ENCODE measurements at places on chromosomes 2 and 18.

- no peaks in the 10 kb centered on the region for H3K36me3 ChIP-seq
- no peaks in the 10 kb centered on the region for H3K4me1 ChIP-seq
- H3K27me3 ChIP-seq = no peaks in the 10 kb centered on the region
- H3K4me3 ChIP-seq = no peak overlapping the region
These were observed 110.0 kb downstream of the TCF4 start for GRCh38 chr18:55477860-55478581.

- H3K4me3 ChIP-seq = no peak overlapping the region
- peak; percentile 49 for DNase-seq
- H3K36me3 ChIP-seq = no peaks in the 10 kb centered on the region
- peak overlapping the region; percentile 40 for H3K27ac ChIP-seq
These were observed 40.6 kb upstream of the MRPL19 start for GRCh38 chr2:75605770-75606529.

GRCh38 chr2:174333372-174334277 is 1.1 kb upstream of the SP9 start:
- peaks cover 74% of the 10 kb centered on the region for H3K27me3 ChIP-seq
- no peak overlapping the region for H3K4me3 ChIP-seq
- no peak overlapping the region for H3K27ac ChIP-seq
- no peak for DNase-seq
- no peaks in the 10 kb centered on the region for H3K36me3 ChIP-seq

GRCh38 chr2:38164881-38165280 is 88.9 kb upstream of the CYP1B1 start:
- no peak overlapping the region for H3K27ac ChIP-seq
- DNase-seq = no peak
- no peak overlapping the region for H3K4me3 ChIP-seq
- H3K4me1 ChIP-seq = no peaks in the 10 kb centered on the region

DNA sequence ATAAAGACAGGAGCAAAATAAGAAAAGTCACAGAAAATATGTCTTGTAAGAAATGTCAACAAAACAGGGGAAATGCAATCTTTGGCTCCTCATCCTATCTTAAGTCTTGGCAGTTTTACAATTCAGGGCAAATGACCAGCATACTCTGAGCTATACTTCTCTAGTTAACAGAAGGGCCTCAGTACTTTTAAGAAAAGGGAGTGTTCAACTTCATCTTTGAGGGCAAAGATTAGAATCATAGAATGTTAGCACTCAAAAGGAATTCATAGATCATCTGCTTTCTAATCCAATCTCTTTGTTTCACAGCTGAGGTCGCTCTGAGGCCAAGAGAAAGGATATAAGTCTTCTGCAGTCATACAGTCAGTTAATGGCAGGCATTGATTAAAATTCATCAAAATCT is 174.0 kb upstream of the NT5C1B start:
- DNase-seq = peak; percentile 22
- H3K36me3 ChIP-seq = no peaks in the 10 kb centered on the region
- no peak overlapping the region for H3K27ac ChIP-seq
- H3K4me1 ChIP-seq = peaks cover 11% of the 10 kb centered on the region

- H3K4me1 ChIP-seq = no peaks in the 10 kb centered on the region
- H3K27me3 ChIP-seq = no peaks in the 10 kb centered on the region
- no peak overlapping the region for H3K4me3 ChIP-seq
- no peak overlapping the region for H3K27ac ChIP-seq
- peaks cover 1% of the 10 kb centered on the region for H3K36me3 ChIP-seq
These were observed 113.7 kb upstream of the MAP4K3 start for GRCh38 chr2:39550701-39551285.

DNA sequence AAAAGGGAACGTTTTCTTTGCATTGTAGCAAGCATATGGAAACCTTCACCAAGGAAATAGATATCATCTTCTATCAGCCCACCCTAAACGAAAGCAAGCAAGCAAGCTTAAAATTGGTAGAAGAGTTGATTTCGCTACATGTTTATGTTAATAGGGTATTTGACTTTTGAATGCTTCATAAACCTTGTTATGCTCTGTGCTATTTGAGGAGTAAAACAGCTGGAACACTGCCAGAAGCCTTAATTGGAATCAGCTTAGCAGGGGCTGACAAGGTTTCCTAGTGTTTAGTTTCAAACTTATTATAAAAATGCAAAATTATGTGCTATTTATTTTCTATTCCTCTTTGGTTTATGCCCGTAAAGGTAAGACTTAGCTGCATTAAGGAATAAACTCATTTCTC is 70.6 kb upstream of the LINC00305 start:
- no peaks in the 10 kb centered on the region for H3K27me3 ChIP-seq
- no peak overlapping the region for H3K4me3 ChIP-seq
- no peaks in the 10 kb centered on the region for H3K36me3 ChIP-seq
- DNase-seq = no peak

- no peaks in the 10 kb centered on the region for H3K27me3 ChIP-seq
- DNase-seq = no peak
- no peaks in the 10 kb centered on the region for H3K4me1 ChIP-seq
- H3K36me3 ChIP-seq = no peaks in the 10 kb centered on the region
- H3K27ac ChIP-seq = no peak overlapping the region
These were observed 129.7 kb upstream of the TNP1 start for GRCh38 chr2:216989340-216990129.

- H3K36me3 ChIP-seq = no peaks in the 10 kb centered on the region
- H3K4me3 ChIP-seq = no peak overlapping the region
- H3K27me3 ChIP-seq = no peaks in the 10 kb centered on the region
- H3K4me1 ChIP-seq = no peaks in the 10 kb centered on the region
- H3K27ac ChIP-seq = no peak overlapping the region
These were observed 158.1 kb downstream of the METTL4 start for GRCh38 chr18:2412996-2413751.

DNA sequence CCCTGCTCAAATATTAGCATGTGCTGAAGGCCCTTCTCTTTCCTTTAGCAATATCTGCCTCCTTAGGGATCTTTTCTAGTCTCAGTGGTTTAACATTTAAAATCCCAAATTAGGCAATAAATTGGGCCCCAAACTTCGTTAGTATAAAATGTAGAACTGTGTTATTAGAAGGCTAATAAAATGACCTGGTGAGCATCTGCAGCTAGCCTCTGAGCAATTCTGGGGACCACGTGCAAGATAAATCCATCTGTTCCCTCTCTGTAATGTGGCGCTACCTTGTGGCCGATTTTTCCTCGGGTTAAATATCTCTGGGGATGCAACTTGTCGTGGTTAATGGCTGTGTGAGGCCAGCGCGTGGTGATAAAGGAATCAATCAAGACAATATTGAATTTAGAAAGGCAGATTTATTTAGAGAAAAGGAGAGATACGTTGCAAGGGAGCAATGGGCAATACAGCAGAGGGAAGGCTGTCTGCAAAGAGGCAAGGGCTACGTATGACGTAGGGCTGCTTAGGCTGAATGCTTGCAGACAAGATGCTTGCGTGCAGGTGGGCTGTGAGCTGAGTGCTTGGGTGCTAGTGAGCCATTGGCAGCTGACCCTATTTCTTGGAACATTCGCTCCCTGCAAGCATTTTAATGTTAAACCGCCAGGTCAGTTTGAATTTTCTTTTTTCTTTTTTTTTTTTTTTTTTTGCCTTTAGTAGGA is 18.5 kb upstream of the IL36G start:
- no peak overlapping the region for H3K4me3 ChIP-seq
- DNase-seq = no peak
- no peaks in the 10 kb centered on the region for H3K36me3 ChIP-seq
- no peaks in the 10 kb centered on the region for H3K4me1 ChIP-seq

- no peak overlapping the region for H3K27ac ChIP-seq
- H3K27me3 ChIP-seq = peaks cover 20% of the 10 kb centered on the region
- no peaks in the 10 kb centered on the region for H3K4me1 ChIP-seq
- DNase-seq = no peak
These were observed 1.6 kb downstream of the MFSD2B start for GRCh38 chr2:24011250-24012104.

GRCh38 chr2:74441170-74441689 is 507 bp downstream of the RTKN start:
- peak overlapping the region; percentile 82 for H3K27ac ChIP-seq
- H3K36me3 ChIP-seq = peaks cover 21% of the 10 kb centered on the region
- DNase-seq = no peak
- H3K27me3 ChIP-seq = no peaks in the 10 kb centered on the region
- peak overlapping the region; percentile 45 for H3K4me3 ChIP-seq
- H3K4me1 ChIP-seq = peaks cover 52% of the 10 kb centered on the region

- no peak overlapping the region for H3K4me3 ChIP-seq
- no peaks in the 10 kb centered on the region for H3K27me3 ChIP-seq
- no peak for DNase-seq
- H3K4me1 ChIP-seq = no peaks in the 10 kb centered on the region
- H3K36me3 ChIP-seq = no peaks in the 10 kb centered on the region
These were observed 543.0 kb downstream of the PLCL1 start for GRCh38 chr2:198347349-198347748.

DNA sequence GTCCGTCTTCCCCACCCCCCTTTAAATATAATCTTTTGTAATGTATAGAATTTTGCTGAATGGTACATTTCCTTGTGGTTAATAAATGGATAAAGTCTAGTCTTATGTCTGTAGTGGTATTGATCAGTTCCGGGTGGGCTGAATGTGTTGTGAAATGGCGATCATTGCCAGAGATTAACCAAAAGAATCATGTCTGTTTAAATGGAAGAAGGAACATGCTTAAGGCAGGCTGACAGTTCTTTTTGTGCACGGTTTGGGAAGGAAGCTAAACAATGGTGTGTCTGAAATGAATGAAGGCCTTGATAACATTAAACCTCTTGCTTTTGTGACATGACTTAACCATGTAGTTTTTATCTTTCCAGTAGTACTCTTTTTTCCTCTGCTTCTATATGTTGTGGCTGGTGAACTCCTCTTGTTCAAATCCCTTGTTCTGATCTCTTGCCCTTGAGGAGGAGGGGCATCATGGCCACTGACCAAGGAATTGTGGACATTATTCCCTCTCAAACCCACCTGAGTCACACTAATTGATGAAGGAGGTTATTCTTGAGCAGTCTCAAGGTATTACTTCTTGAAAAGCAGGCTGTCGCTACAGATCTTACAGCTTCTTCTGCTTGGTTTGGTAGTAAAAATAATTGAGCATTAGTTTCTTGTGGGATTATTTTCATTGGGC is 1.7 kb downstream of the ACVR2A start:
- no peak overlapping the region for H3K27ac ChIP-seq
- peak overlapping the region; percentile 85 for H3K4me3 ChIP-seq
- peak; percentile 28 for DNase-seq
- peaks cover 8% of the 10 kb centered on the region for H3K4me1 ChIP-seq
- H3K27me3 ChIP-seq = no peaks in the 10 kb centered on the region

DNA sequence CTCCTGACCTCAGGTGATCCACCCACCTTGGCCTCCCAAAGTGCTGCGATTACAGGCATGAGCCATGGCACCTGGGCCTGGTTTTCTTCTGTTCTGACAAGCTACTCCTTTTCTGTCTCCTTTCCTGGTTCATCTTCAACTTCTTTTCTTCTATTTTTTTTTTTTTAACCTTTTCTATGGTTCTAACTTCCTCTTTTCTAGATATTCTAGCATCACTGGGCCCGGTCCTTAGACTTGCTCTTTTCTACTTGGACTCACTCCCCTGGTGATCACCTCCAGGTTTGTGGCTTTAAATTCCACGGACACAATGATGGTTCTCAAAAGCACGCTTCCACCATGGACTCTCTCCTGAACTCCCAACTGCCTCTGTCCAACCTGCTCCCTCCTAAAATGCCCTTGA is 2.0 kb downstream of the EIF2AK2 start:
- H3K27me3 ChIP-seq = no peaks in the 10 kb centered on the region
- no peak overlapping the region for H3K27ac ChIP-seq
- H3K36me3 ChIP-seq = no peaks in the 10 kb centered on the region
- H3K4me3 ChIP-seq = no peak overlapping the region
- H3K4me1 ChIP-seq = peaks cover 5% of the 10 kb centered on the region

DNA sequence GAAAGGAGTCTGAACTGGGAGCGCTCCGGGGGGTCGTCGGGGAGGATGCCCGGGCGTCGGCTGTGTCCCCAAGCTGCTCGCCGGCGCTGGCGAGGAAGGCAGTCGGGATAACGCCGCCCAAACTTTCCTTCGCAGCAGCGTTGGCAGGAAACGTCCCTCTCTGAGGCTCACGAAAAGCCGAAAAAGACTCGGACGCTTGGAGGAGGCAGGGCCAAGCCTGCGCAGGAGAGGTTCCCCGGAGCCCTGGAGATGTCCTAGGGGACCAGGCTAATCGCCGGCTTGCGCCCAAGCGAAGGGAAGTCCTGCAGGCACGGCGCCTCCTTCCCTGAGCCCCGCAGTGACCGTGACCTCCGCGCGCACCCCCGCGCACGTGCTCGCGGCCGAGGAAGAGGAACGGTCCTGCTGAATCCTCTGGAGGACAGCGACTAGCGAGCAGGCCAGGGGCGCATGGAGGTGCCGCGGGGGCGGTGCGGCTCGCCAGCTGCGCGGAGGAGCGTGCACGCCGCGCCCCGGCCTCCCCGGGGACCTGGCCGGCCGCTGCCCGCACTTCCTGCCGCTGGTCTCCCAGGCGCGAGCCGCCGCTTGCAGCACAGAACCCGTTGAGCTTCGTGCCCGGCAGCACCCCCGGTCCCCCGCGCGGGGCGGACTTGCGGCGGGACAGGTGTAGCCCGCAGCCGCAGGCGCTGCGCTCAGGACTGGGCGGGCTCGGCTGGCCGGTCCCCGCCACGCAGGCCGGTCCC is at the start of gene SH3RF3:
TSS of gene SH3RF3 (plus strand) at position 590 of the 740 bp plus-strand sequence.
- no peaks in the 10 kb centered on the region for H3K36me3 ChIP-seq
- H3K4me3 ChIP-seq = peak within 1 kb of the TSS; percentile 54
- peak; percentile 62 for DNase-seq
- no peak within 1 kb of the TSS for H3K27ac ChIP-seq
- peaks cover 4% of the 10 kb centered on the region for H3K4me1 ChIP-seq
- H3K27me3 ChIP-seq = peaks cover 51% of the 10 kb centered on the region

GRCh38 chr2:64220894-64221617 is 76.8 kb upstream of the PELI1 start:
- H3K27me3 ChIP-seq = no peaks in the 10 kb centered on the region
- no peaks in the 10 kb centered on the region for H3K36me3 ChIP-seq
- no peak overlapping the region for H3K4me3 ChIP-seq
- H3K4me1 ChIP-seq = no peaks in the 10 kb centered on the region
- H3K27ac ChIP-seq = no peak overlapping the region

GRCh38 chr2:168593713-168594112 is 137.6 kb downstream of the CERS6 start:
- H3K4me1 ChIP-seq = no peaks in the 10 kb centered on the region
- no peaks in the 10 kb centered on the region for H3K27me3 ChIP-seq
- no peaks in the 10 kb centered on the region for H3K36me3 ChIP-seq
- no peak for DNase-seq
- no peak overlapping the region for H3K27ac ChIP-seq
- H3K4me3 ChIP-seq = no peak overlapping the region

- H3K36me3 ChIP-seq = peaks cover 3% of the 10 kb centered on the region
- no peaks in the 10 kb centered on the region for H3K4me1 ChIP-seq
- H3K4me3 ChIP-seq = no peak overlapping the region
- H3K27me3 ChIP-seq = no peaks in the 10 kb centered on the region
These were observed 5.9 kb upstream of the DNAJC27 start for GRCh38 chr2:24977631-24978030.

Measured in small intestine (tissue), 16 donors.